ENCODE measurements at places on chromosomes 16 and 17.

- DNase-seq = no peak
These were observed 312.5 kb downstream of the GRIN2A start for GRCh38 chr16:9869776-9870175.

DNA sequence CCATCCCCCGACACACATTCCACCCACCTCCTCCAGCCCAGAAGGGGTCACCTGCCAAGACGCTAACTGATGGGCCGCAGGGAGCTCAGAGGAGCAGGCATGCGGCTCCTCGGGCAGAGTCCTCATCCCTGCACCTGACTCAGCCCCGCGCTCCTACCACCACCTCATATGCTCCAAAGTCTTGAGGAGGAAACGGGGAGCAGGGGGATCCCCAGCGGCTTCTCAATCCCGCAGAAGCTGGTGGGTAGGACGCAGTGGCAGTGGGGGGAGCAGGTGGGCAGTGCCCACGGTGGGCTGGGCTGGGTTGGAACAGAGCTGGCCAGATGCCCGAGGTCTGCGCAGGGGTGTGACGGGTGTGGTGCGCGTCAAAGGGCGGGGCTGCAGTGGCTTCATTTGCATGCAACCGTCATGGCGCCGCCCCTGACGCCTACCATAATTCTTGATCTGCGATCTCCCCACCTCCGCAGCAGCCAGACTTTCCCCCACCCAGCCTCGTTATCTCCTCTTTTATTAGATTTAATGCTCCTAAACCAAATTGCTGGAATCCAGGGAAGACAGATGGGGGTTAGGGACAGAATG, 39.0 kb upstream of the EMP2 start:
- no peak for DNase-seq

- DNase-seq = no peak
These were observed 1.7 kb downstream of the METRNL start for GRCh38 chr17:83080858-83081683.

- peak; percentile 93 for DNase-seq
These were observed 168.5 kb downstream of the KATNIP start for GRCh38 chr16:27718201-27719105.

DNA sequence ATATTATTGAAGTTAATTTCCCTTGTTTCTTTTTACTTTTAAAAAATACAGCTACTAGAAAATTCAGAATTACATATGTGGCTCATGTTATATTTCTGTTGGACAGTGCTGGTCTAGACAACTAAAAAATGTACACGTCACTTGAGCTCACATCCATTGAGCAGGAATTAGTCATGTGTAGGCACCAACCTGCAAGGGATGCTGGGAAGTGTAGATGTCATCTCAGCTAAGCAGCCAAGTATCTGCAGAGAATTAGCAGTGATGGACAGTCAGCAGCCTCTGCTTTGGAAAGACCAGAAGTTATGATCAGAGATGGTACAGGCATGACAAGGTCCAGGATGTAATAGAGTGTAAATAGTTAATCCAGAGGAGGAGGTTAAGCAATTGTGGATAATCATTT, 87.1 kb upstream of the HS3ST2 start:
- DNase-seq = no peak

- no peak for DNase-seq
These were observed 37.4 kb upstream of the DLX4 start for GRCh38 chr17:49931416-49932137.

DNA sequence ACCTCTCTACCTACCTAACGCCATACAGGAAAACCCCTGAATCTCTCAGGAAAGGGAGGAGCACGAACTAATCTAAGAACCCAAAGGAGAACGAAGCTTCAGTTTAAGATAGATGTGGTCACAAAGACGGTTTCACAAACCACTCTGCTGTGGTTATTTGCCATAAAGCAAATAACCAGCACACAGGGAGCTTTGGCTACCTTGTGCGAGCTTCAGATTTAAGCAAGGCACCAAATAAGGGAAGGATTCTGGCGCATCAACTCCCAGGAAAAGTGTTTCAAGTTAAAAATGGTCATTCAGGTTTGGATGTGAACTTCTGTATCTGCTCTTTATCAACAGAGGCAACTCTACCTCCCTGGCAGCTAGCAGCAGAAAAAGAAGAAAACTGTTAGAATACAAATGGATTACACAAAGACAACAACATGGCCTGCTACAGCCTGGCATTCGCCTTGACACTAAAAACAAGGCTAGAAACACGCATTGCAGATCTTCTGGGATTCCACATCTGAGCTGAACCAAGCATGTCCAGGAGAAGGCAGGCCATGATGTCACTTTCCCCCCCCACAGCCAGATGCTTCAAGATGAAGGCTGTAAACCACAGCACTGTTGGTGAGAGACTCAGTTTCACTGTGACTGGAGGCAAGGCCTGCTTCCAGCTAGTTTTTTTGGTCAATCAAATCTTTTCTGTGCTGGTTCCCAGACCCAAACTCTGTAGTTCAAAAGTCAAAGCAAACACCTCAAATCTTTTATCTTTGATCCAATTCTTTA, 43.6 kb downstream of the SMG6 start:
- DNase-seq = no peak

GRCh38 chr17:4800462-4801196, 1.5 kb downstream of the C17orf114 start:
- DNase-seq = no peak

DNA sequence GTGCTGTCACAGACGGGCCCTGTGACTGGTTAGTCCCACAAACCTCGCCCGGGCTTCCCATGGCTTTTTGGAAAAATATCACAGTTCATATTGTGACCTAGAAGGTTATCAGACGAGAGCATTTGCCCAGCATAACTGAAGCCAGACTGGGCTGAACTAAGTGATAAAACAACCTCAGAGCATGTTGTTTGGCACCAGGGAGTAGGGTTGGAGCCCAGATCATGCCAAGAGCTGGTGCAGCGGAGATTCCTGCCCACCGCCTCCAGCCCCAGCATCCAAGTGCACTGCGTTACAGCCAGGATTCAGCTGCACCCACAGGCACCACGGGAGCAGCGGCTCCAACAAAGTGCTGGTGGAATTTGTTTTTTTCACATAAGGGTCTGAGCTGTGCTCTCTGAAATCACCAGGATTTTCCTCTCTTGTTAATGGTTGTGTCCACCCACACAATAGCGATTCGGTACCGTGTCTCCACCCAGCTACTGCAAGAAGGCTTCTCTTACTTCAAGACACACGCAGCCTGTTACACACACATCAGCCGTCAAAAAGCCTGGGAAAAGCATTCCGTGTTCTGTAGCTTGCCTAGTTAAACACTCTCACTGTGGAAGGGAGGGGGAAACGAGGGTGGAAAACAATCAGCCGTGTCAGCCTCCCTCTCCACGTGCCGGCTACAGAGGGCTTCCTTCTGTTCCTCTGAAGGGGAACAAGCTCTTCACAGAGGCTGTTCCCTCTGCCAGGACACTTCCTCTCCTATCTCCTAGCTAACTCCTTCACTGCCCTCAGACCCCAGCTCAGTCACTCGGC, 273.8 kb downstream of the C16orf95 start:
- DNase-seq = no peak

Data from midbrain (tissue), 1 donor.